ENCODE measurements at places on chromosomes 7 and 10.

- peak; percentile 88 for DNase-seq
Observed at GRCh38 chr10:100183481-100183880, 2.3 kb downstream of the ERLIN1 start.

DNA sequence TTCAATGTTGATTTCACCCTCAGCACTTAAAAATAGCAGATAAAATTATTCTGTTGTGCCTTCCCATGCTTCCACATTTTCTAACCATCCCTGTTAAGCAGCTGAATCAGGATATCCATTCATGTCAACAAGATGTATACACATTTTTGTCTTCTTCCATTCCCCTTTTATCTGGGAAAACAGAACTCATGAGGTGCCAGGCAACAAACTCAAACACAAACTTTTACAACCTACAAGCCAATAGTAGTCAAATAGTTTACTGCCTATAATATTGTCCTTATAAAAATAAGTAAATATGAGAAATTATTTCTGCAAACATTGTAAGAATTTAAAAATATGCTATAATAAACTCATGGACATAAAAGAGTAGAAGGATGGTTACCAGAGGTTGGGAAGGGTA lies 1569.8 kb downstream of the REEP3 start:
- DNase-seq, result no peak

DNA sequence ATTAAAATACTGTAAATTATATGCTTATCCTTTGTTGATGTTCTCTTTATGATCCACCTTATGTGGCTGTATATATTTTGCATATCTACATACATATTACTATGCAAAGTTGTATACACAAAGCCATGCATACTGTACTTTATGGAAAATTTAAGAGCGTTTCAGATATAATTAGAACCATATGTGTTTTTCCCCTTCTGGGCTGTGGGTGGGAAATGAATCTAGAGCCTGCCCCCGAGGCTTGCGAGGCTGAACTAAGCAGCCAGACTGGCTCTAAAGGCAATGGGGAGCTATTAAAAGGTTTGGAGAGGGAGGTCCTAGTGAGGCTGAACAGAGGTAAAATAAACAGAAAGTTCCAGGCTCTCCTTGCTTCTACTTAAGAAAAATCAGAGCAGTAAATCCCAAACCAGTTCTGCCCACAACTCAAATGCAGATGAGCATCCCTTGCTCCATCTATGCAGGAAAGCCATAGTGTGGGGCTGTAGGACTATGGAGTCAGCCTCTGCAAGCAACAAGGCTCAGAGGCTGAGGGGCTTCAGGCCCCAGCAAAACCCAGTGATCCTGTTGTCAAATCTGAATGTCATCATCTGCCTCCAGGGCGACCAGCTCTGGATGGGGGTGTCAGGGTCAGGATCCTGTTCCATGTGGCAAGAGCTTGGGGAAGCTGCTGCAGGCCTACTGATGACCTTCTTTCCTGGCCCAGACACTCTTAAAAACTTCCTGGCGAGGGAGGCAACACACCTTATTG lies 14.1 kb upstream of the DDIT4 start:
- no peak for DNase-seq

DNA sequence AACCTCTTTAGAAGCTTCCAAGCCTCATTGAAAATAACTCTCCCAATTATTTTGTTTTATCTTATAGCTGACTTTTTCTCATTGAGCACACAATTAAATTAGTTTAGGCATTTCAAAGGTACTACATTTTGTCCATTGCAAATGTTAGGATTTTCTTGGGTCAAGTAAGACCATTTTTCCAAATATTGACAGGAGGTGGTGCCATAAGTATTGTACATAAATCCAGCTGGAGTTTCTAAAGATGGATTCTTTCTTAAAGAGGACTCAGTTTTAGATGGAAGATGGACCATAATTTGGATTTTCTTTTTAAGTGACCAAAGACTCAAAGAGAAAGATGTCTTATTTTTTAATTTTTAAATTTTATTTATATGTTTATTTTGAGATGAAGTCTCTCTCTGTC lies 12.3 kb upstream of the OPN4 start:
- no peak for DNase-seq

GRCh38 chr7:20402747-20403230 lies 72.1 kb downstream of the ITGB8 start:
- no peak for DNase-seq

GRCh38 chr10:78148216-78148960 lies 114.7 kb downstream of the RPS24 start:
- DNase-seq, result no peak

DNA sequence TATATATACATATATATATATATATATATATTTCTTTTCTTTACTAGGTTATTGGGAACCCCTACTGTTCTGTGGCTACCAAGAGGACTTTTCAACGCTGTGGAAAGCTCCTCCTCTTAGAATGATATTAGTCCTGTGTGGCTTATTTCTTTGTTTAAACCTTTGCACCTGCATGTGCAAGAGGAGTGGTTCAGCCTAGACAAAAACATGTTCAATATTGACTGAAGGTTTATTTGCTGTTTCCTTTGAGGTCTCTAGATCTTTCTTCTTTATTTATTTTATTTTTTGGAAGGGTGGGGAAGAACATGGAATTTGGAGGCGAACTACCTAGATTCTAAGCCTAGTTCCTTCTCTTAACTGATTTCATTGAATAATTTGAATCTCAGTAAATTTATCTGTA lies 118.1 kb downstream of the GNAT3 start:
- DNase-seq, result no peak

DNA sequence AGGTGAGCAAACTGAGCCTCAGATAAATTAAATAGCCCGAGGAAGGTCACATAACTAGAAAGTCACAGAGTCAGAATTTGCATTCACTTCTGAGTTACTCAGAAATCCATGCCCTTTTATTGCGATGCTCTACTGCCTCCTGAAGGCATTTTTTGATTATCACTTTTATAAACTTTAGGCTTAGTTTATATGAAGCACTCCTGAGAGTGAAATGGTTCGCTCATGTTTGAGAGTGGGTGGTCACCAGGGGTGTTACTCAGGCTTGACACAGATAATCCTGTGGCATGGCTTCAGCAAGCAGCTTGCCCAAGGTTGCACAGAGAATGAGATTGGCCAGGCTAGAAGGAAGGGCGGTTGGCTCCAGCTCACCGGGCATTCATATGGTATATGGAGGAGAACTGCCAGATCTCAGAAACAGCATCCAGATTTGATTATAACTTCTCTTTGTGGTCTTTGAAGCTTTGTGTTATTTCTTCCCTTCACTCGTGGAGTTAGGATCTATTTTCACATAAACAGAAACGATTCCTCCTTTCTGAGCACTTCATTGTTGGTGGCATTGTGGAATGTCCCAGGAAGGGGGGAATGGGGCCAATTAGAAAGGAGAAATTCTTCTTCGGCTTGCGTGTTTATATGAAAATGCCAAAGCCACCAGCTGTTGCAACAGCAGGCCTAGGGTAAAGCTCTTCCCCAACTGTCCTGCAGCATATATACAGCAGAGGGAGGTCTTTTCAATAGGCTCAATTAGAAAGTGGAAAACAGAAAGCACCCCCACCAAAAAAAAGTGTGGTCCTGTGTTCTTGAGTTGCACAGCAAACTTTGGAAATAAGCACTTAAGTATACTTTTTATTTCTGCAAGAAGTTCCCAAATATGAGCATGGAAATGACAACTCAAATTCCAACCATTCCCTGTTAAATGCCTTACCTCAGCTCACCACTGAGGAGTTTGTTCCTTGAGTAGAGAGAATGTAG lies 628.8 kb downstream of the SUGCT start:
- DNase-seq, result no peak

- no peak for DNase-seq
Observed at GRCh38 chr10:129713659-129714265, 246.7 kb downstream of the MGMT start.

- no peak for DNase-seq
Observed at GRCh38 chr10:73802276-73802991, 9.0 kb downstream of the NDST2 start.

- no peak for DNase-seq
Observed at GRCh38 chr7:112296432-112296831, 89.9 kb downstream of the ZNF277 start.

- DNase-seq, result no peak
Observed at GRCh38 chr7:22292531-22292930, 64.4 kb downstream of the RAPGEF5 start.

- no peak for DNase-seq
Observed at GRCh38 chr7:112510001-112510742, 29.4 kb downstream of the LSMEM1 start.

DNA sequence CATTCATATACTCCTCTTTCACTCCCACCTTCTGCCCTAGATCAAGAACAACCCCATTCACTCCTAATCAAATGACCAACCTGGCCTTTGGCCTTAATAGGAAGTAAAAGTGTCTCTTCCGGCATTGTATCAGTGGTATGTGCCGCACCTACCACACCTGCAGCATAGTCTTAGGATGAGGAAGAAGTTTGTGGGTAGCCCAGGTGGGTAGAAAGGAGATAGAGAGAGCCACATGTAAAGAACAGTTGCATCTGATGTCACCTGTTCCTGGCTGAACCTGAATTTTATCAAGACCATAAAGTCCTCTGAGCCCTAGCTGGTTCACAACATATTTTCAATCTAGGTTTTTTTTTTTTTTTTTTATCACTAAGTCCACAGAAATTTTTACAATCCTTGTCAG lies 55.5 kb upstream of the PTPN12 start:
- peak; percentile 89 for DNase-seq

DNA sequence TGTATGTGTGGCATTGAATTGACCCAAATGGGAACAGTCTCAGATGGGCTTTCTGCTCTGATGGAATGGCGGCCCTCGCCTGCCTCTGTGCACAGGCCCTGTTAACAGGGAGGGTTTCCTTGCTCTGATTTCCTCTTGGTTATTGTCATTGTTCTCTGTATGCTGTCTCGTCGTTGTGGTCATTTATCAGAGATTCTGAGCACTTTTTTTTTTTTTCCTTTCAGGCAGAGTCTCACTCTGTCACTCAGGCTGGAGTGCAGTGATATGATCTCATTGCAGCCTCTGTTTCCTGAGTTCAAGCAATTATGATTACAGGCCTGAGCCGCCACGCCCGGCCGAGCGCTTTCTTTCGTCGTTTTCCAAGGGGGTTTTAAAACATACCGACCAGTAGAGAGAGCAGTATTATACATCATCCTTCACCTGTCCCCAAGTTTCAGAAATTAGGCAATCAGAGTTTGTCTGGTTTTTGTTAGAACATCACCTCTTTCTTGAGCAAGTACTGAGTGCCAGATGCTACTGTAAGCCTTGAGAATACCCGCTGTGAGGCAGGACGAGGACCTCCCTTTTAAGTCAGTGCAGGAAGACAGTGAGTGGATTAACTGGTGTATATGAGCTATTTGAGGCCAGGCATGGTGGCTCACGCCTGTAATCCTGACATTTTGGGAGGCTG lies 6.5 kb downstream of the CHST12 start:
- no peak for DNase-seq

DNA sequence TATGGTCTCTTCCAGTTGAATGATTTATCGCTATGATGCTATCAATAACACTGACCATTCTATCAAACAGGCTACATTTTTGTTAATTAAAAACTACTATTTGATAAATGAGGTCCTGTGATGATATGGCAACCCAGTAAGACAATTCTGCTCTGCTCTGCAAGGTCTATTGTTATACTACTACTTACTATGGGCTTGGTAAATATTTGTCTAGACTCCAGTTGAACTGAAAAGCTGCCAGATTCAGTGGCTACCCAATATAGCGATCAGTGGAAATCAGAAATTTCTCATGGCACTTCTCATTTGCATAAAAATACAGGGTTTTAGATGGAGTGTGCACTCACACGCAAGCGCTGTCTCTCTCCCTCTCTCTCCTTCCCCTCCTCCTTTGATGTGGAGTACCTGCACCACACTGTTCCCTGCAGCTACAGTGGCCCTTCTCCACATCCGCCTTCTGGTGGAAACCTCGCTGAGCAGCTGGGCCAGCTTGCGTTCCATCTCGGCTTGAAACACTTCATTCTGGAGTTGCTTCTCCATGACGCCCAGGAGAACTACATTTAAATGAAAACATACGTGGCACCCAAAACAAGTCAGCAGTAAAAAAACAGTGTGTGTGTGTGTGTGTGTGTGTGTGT lies 77.9 kb downstream of the KIAA1549 start:
- DNase-seq, result no peak

GRCh38 chr7:158031867-158032308 lies 555.7 kb downstream of the PTPRN2 start:
- DNase-seq, result no peak

- DNase-seq, result no peak
Observed at GRCh38 chr7:96205665-96206064, 116.2 kb downstream of the SLC25A13 start.
